Activated CD4-positive, alpha-beta T cell treated with anti-CD3 and anti-CD28 coated beads, Interleukin-2, amount 10 ng/mL, durations not matched to agents 24 days and 14 days (primary cell): ENCODE measurements at places on chromosomes 5 and 9. TPM values are rescaled to one million over a fixed set of nuclear protein-coding genes. Genes with fewer than 3 reads are reported as not detected.

GRCh38 chr9:110592044-110592830 lies 12.7 kb upstream of the SVEP1 start:
- no peak overlapping the region for H3K27ac ChIP-seq
- no peaks in the 10 kb centered on the region for H3K27me3 ChIP-seq
- no peaks in the 10 kb centered on the region for H3K36me3 ChIP-seq
- no peaks in the 10 kb centered on the region for H3K4me1 ChIP-seq

GRCh38 chr5:60651872-60652620 lies 47.9 kb downstream of the DEPDC1B start:
- no peak overlapping the region for H3K4me3 ChIP-seq
- H3K27ac ChIP-seq, result no peak overlapping the region
- peaks cover 4% of the 10 kb centered on the region for H3K36me3 ChIP-seq
- H3K4me1 ChIP-seq, result no peaks in the 10 kb centered on the region

DNA sequence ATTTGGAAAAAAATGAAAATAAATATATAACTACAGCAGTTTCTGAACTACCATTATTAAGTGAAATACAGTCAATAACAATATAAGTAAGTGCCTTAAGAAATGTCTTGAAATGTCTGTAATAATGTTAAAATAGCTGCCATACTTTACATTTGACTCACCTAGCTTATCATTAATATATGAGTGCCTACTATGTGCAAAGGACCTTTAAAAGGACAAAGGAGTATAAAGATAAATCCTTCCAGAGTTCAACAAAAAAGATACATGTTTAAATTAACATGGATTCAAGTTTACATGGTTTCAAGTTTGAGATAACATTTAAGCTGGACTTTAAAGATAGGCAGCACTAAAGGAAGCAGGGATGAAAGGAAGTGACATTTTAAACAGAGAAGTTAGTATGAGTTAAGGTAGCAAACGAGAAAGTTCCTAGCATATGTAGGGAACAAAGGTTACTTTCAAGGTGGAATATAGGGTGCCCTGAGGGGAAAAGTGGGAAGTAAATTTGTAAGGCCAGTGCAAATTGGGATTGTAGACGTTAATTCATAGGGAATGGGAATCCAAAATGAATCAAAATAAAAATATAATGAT lies 8.9 kb downstream of the ITGA1 start:
- peaks cover 30% of the 10 kb centered on the region for H3K4me1 ChIP-seq
- peaks cover 6% of the 10 kb centered on the region for H3K27me3 ChIP-seq
- no peak for DNase-seq
- peaks cover 14% of the 10 kb centered on the region for H3K36me3 ChIP-seq

- DNase-seq, result peak; percentile 24
- H3K27ac ChIP-seq, result no peak overlapping the region
- H3K36me3 ChIP-seq, result no peaks in the 10 kb centered on the region
These were observed 369.9 kb upstream of the DAB2 start for GRCh38 chr5:39794513-39795210.

- H3K27ac ChIP-seq, result no peak overlapping the region
- peaks cover 8% of the 10 kb centered on the region for H3K36me3 ChIP-seq
- DNase-seq, result peak; percentile 90
- H3K4me3 ChIP-seq, result no peak overlapping the region
These were observed 33.5 kb downstream of the SPEF2 start for GRCh38 chr5:35651002-35651756.

DNA sequence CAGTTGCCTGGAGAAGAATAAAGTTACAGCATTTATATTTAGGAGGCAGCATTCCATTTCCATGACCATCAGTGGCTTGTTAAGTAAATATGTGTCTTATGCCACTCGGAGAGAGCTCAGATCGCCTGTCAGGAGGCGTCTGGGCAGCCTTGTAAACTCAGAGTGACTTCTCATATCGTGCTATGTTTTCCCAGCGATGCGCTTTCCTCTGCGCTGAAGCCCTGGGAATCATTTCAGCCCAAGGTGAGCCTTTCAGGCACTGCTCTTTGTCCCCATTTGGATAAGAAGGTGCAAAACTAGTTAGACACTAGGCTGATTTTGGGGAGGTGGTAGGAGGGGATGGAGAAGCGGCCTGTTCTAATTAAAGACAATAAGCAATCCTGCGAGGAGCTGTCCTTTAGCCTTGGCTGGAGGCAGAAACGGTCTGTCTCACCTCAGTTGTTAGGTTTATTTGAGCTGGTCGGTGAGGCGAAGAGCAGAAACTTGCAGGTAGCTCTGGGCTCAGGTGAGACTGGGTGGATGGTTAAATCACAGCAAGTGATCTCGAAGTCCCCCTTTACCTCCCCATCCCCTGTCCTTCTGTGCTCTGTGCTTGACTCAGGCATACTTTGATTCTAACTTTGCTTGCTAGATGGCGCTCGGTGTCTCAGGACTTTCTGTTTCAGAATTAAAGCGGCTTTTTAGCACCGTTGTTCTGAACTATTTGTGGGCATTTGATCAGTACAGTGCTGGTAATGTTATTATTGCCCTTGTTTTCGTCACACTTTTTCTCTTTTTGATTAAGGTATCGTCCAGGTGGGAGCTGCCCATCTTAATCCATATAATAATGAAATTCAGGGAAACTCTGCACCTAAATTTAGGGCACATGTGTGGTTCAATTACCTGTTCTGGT lies 24.6 kb downstream of the NR2F1 start:
- no peak overlapping the region for H3K4me3 ChIP-seq
- peaks cover 11% of the 10 kb centered on the region for H3K4me1 ChIP-seq
- peak; percentile 79 for DNase-seq
- peaks cover 7% of the 10 kb centered on the region for H3K36me3 ChIP-seq
- H3K27ac ChIP-seq, result no peak overlapping the region

- no peak overlapping the region for H3K27ac ChIP-seq
- H3K36me3 ChIP-seq, result peaks cover 3% of the 10 kb centered on the region
- peaks cover 2% of the 10 kb centered on the region for H3K4me1 ChIP-seq
- no peak for DNase-seq
These were observed 25.9 kb downstream of the SUSD1 start for GRCh38 chr9:112149211-112149610.

DNA sequence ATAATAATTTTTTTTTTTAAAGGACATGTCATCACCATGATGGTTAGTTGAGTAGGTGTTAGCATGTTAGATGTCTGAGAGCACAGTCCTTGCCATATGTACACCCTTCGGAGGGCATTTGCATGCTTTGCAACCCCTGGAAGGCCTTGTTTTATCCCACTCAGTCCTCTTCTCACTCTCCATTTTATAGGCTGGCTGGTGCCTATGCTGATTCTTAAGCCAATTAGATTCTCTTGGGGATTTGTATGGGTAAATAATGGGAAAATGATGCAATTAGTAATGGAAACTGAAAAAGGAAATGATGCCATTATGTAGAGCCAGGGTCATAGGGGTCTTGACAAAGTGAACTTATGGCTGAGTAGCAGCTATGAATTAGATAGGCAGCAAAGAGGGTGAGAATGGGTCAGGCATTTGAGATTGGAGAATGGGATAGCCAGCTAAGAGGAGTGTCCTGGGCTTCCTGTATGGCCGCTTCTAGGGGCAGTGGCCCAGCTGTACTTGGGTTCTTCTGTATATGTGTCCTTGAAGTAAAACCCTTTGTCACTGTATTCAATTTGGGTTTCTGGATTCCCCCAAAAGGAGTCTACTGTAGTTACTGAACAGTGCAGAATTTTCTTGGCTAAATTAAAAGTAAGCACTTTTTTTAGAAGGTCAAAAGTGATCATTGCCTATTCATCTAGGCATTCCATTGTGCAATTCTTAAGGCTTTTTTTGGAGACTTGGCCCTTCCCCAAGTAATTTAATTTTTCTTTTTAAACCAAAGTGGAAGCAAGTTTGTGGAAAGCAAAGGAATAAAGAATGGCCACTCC lies 31.6 kb downstream of the LRRTM2 start:
- no peak for DNase-seq
- peaks cover 3% of the 10 kb centered on the region for H3K4me1 ChIP-seq
- H3K36me3 ChIP-seq, result no peaks in the 10 kb centered on the region
- H3K4me3 ChIP-seq, result no peak overlapping the region
- no peaks in the 10 kb centered on the region for H3K27me3 ChIP-seq
- H3K27ac ChIP-seq, result no peak overlapping the region

Gene BARHL1
- not detected in 2 replicates for total RNA-seq

Gene HTR4
- total RNA-seq, result not detected in 2 replicates

Gene PLPP6
- total RNA-seq, result 5.5 and 6.0 TPM in 2 replicates

Gene DENND4C
- total RNA-seq, result 13.6 and 16.8 TPM in 2 replicates

Gene PCDHB15
- not detected in 2 replicates for total RNA-seq
